NCI-H69 (cell line): ENCODE measurements at places on chromosomes 7 and 10.

GRCh38 chr7:155104913-155105312 is 34.8 kb downstream of the HTR5A start:
- DNase-seq = peak; percentile 31

DNA sequence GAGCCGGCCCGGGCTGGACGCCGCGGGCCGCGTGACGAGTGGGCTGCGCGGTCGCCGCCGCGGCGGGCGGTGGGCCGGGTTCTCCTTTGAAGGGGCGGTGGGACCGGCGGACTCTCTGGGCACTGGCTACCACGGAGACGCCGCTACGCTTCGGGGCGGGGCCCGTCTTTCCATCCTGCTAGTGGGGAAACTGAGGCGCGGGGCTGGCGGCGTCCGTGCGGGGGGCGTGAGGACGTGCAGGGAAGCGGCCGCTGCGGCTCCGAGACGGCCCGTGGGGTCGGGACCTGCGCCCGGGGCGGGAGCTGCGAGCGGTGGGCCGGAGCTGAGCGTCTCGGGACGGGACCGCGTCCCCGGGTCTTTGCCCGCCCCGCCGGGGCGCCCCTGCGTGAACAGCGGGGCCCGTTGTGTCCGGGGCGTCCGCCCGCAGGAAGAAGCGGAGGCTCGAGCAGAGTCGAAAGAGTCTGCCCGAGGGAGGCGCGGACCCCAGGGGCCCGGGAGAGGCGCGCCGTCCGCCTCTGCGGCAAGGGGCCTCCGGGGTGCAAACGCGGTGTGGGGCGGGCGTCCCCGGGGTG is 548 bp upstream of the BNIP3 start:
- peak; percentile 15 for DNase-seq

- peak; percentile 10 for DNase-seq
Measured at GRCh38 chr7:131249003-131249402, 78.7 kb upstream of the MKLN1 start.

- DNase-seq = no peak
Measured at GRCh38 chr10:13453896-13454295, 74.9 kb downstream of the BEND7 start.

DNA sequence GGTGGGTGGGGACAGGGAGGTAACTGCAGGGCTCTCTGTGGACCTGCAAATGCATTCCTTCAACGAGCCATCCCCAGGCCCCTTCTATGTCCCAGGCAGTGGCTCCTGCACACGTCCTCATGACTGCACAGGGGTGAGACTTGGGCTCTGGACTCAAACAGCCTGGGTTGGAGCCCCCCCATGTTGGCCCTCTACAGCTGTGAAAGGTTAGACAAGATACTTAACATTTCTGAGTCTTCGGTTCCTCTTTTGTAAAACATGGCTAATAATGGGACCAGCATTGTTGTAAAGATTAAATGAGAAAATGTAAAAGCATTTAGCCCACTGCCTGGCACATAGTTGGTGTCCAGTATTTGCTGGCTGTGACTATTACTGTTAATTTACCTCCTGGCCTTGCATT is 41.8 kb downstream of the CHST3 start:
- no peak for DNase-seq

DNA sequence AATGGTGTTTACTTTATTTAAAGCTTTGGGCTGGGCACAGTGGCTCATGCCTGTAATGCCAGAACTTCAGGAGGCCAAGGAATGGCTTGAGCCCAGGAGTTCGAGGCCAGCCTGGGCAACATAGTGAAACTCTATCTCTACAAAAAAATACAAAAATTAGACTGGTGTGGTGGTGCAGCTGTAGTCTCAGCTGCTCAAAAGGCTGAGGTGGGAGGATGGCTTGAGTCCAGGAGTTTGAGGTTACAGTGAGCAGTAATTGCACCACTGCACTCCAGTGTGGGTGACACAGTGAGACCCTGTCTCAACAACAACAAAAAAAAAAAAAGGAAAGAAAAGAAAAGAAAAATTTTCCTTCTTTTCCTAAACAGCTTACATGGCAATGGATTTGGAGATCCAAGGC is 22.0 kb downstream of the SLC16A9 start:
- no peak for DNase-seq

GRCh38 chr10:122197611-122198222 is 73.4 kb upstream of the BTBD16 start:
- DNase-seq = no peak

DNA sequence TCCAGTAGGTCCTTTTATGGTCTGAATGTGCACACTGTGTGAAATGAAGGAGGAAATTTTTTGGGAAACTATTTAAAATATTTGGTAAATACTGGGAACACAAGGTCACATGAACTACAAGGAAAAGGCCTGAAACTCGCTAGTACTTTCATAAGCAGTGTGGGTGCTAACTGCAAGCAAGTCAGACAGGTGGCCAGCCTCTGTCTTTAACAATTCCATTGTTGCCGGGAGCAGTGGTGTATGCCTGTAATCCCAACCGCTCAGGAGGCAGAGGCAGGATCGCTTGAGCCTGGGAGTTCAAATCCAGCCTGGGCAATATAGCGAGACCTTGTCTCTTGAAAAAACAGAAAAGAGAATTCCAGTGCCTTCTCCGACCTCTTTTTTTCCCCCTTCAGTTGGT is 37.5 kb downstream of the SMURF1 start:
- DNase-seq = no peak

DNA sequence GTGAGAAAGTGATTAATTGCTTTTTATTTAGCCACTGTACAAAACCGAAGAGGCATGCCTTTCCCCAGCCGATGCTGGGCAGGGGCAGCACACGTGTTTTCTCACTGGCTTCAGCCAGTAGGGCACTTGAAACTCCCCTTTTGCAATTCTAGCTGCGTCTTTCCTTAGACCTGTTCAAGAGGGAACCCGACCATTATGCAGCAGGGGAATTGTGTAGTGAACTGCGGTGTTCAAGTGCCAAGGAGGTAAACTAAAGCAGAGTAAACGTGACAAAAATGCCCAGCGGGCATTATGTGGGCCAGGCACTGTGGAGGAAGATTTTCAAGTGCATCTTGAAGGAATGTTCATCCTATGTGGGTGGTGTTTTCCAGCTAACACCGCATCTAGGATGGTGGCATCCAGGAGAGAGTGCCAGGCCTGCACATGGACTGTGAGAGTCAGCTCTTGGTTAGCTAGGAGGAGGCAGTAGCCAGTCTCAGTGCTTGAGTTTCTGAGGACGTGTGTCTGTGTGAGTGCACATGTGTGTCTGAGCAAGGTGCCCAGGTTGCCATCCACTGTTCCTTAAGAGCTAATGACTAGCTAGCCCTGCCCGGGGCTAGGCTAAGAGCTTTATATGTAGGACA is 3.3 kb downstream of the WIPF3 start:
- DNase-seq = peak; percentile 16

GRCh38 chr7:148838905-148839304 is 45.2 kb downstream of the EZH2 start:
- no peak for DNase-seq

DNA sequence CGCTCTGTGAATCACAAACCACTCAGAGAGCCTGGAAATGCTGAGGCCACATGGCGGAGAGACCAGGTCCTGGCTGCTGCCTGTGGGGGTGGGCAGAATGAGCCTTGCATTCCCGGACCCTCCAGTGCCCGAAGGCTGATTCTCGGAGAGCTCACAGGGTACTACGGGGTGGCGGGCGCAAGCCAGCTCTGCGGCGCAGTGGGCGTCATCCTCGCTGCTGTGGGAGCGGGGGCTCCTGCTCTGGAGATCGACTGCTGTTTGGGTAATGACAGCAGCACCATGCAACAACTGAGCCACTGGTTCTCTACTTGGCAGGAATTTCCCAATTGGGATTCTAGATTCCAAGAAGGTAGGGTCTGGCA is 108.0 kb downstream of the PTPRN2 start:
- DNase-seq = no peak

DNA sequence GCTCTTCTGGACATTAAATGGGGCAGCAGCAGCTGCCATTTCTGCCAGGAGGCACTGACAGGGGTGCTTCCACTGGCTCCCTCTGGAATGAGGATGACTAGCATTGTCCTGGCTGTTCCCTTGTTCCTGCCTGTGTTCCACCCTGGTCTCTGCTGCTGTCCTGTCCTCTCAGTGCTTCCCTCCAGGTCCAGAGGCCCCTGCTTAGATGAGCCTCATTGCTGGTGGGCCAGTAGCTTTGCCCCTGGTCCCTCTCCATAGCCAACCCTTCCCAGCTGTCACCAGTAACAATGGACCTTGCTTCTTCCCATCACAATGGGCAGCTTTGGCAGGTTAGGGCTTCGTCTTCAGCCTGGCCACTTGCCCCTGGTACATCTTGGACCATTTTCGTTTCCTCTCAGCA is 561.1 kb downstream of the TCERG1L start:
- DNase-seq = no peak

- no peak for DNase-seq
Measured at GRCh38 chr10:123240776-123241175, 86.6 kb downstream of the BUB3 start.

DNA sequence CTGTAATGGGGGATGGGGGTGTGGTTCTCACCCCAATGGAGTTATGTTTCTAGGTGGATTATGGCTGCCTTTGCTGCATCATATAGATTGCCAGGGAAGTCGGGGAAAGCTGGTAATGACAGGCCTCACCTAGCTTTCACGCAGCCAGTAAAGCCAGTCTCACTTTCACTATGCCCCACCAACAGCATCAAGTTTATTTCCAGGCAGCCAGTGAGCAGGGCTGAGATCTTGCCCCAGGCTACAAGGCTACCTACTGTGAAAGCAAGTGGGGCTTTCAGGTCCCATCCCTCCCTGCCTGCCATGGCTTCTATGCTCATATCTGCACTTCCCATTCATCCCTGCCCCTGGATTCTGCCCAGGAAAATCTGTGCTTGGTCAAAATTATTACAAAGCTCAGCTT is 61.7 kb upstream of the NXPH1 start:
- DNase-seq = peak; percentile 71

DNA sequence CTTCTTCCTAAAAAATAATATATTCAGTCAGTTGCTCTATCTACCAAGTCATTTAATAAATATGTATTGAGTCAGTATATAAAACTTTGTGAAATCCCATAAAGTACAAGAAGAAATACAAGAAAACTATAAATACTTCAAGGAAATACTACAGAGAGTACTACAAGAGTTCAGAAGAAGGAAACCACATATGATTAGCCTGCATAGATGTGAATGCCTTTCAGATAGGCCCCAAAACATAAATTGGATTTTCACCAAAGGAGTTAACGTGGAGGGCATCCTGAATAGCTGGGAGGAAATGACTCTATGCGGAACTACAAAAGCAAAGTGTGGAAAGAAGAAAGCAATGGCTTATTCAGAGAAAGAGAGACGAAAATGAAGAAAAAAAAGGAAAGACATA is 120.1 kb downstream of the LRRN3 start:
- DNase-seq = no peak

- no peak for DNase-seq
Measured at GRCh38 chr7:11170863-11171568, 197.3 kb downstream of the PHF14 start.

- no peak for DNase-seq
Measured at GRCh38 chr7:111009526-111010040, 81.3 kb upstream of the LRRN3 start.

DNA sequence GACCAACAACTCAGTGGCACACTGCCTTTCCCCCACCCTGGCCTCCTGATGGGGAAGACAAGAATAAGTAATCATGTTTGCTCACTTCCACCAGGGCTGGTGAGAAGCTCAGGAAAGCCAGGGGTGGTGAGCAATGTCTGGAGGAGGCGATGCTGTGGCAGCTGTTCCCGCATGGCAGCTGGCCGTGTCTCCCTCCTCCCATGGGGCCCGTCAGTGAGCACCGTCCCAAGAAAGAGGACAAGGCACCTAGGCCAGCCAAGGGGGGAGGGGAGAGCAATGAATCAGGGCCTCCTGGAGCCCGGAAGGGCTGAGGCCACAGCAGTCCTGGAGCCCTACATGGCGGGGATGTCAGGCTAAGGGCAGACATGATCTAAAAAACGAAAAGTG is 69.2 kb upstream of the INSIG1 start:
- DNase-seq = peak; percentile 59

DNA sequence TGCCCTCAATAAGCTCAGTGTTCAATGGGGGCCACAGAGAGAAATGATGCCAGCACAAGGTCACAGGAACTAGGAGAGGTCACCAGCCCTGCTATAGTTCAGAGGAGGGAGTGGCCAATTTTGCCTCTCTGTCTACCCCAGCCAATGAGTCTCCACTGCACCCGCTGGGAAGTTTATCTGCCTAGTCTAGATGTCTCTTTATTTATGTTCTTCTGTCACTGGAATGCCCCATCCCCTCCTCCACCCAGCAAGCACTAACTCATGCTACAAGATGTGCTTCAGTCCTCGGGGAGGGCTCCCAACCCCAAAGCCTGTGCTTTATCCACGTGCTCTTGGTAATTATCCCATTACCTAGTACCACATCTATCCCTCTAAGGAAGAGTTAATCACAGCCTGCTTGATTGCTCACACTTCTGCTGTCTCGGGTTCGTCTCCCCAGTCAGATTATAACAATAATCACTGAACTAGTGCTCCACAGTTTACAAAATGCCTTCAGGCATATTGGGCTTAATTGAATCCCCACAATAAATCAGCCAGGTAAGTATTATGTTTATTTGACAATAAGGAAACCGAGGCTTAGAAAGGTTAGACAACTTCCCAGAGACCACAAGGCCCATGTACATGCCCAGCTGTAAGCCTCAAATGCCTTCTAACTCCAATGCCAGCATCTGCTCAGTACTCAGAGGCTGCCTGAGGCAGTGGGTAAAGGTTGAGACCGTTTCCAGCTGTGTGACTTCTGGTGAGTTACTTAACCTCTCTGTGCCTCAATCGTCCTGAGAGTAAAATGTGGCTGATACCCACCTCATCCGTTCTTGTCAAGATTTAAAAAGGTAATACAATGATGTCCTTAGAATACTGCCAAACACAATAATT is 3.9 kb downstream of the HIP1 start:
- peak; percentile 97 for DNase-seq

- DNase-seq = peak; percentile 31
Measured at GRCh38 chr10:117002206-117002605, 2.8 kb downstream of the SHTN1 start.
